ENCODE measurements at places on chromosomes 3 and 15.

DNA sequence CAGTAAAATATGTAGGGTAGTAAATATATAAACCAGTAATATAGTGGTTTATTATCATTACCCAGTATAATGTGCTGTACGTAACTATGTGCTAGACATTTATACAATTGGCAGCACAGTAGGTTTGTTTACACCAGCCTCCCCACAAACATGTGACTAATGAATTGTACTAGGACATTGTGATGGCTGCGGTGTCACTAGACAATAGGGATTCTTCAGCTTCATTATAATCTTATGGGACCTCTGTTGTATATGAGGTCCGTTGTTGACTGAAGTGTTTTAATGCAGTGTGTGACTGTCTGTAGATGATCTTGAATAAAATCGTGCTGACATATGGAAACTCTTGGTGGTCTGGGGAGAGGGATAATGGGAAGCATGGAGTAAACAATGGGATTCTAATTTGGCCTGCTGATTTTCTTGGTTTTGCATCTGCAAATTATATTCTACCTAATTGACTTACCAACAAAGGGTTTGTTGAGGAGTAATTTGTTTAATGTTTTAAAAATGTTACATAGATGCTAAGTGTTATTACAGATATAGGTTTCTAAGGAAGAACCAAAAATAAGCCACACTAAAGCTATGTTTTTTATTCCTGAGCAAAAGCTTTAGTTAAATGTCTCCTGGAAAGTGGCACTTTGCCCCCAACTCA lies 496.5 kb upstream of the TBL1XR1 start:
- DNase-seq = no peak

DNA sequence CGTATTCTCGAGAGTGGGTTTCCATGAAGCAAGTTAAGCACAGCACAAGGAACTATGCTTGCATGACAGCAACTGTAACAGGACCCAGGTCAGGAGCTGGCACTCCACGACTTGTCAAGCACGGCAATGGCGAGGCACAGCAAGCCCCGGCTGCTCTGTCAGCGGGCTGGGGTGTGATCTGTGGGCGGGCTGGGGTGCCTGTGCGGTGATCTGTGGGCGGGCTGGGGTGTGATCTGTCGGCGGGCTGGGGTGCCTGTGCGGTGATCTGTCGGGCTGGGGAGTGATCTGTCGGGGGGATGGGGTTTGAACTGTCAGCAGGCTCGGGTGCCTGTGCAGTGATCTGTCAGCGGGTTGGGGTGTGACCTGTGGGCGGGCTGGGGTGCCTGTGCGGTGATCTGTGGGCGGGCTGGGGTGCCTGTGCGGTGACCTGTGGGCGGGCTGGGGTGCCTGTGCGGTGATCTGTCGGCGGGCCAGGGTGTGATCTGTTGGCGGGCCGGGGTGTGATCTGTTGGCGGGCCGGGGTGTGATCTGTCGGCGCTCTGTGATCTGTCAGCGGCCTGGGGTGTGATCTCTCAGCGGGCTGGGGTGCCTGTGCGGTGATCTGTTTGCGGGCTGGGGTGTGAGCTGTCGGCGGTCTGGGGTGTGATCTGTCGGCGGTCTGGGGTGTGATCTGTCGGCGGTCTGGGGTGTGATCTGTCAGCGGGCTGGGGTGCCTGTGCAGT lies 205.7 kb downstream of the XXYLT1 start:
- DNase-seq = no peak

- no peak for DNase-seq
Measured at GRCh38 chr3:86772699-86773098, 218.2 kb downstream of the VGLL3 start.

GRCh38 chr3:184481984-184482671 lies 79.5 kb upstream of the EPHB3 start:
- DNase-seq = no peak

DNA sequence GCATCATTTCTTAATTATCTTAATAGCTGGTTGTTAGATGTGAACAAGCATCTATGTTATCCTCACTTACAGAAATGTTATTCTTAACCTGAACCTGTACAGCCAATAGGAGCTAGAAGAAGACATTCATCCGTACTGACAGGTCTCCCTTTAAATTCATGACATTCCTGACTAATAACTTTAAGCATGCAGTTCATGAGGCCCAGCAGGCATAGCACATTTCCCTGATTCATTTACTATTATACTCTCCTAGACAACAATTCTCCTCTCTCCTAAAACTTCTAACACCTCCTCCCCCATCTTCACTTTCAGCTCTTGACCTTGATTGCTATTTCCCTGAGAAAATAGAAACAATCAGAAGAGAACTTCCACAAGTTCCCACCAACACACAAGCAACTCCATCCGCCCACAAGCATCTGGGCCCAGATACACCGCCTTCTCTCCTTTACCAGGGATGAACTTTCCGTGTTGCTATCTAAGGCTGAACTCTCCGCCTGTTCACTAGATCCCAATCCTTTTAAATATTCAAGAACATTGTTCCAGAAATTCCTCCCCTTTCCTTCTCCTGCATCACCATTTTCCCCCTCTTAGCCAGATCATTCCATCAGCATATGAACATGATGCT lies 62.9 kb upstream of the SPRED1 start:
- no peak for DNase-seq

DNA sequence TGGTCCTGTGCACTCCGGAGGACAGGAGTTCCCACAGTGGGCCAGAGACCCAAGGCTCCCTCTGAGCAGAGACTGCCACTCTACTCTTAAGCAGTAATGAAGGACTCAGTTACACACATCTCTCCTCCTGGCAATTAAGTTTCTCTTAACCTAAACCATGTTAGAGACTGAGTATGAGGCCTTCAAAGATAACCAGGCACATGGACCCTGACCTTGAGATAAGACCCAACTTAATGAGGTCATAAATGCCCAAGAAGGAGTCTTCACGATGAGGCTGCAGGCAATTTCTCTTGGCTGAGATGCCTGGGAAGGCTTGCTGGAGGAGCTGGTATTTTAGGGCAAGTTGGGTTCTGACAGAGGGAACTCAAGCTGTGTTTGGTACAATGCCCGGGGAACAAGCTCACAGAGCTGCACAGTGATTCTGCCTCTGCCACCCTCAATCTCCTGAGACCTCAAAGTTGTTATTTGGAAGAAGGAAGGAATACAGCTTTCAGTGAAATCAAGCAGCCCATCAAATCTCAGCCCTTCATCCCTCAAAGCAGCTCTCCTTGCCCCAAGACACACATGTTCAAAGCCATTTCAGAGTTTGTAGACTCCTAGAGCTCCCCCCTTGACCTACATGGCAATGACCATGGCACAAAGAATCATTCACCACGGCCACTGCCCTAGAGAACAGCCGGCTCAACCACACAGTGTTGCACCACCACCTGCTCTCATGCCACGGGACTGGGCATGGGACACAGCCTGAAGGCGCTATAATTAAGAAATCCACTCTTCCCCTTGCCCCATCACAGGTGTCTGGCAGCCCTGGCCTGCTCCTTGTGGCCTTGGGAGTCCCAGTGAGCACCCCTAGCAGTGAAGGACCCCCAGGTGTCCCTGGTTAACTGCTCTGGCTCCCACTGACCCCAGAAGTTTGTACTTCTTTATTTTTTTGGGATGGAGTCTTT lies 7.1 kb downstream of the RMDN3 start:
- DNase-seq = no peak

- DNase-seq = no peak
Measured at GRCh38 chr3:81349816-81350340, 411.6 kb downstream of the GBE1 start.

GRCh38 chr15:65300924-65301441 lies 3.5 kb upstream of the RNU5B-1 start:
- DNase-seq = no peak

- DNase-seq = no peak
Measured at GRCh38 chr3:54243056-54243931, 120.9 kb downstream of the CACNA2D3 start.

GRCh38 chr15:97747342-97747741 lies 213.2 kb upstream of the ARRDC4 start:
- DNase-seq = no peak

GRCh38 chr3:39143051-39143885 lies 10.1 kb downstream of the CSRNP1 start:
- no peak for DNase-seq

DNA sequence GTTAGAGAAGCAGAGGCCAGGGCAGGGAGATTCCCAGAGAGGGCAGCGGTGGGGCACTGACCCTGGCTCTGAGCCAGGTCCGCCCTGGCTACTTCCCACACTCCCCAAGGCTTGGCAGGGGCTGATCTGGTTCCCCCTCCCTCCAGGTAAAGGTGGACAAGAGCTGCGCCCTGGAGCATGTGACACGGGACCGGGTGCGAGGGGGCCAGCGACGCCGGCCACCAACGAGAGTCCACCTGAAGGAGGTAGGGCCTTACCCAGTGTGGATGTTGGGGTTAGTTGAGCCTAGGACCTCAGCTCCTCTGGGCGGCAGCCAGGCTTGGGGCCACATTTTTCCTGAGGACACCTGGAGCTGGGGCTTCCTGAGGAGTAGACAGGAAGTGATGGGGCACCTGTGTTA lies 19.6 kb downstream of the PLEKHO2 start:
- no peak for DNase-seq

GRCh38 chr3:8446845-8447244 lies 54.8 kb upstream of the LMCD1 start:
- DNase-seq = no peak

GRCh38 chr3:14839236-14839635 lies 20.5 kb downstream of the FGD5 start:
- no peak for DNase-seq

- no peak for DNase-seq
Measured at GRCh38 chr15:98758224-98758623, 109.9 kb downstream of the IGF1R start.

DNA sequence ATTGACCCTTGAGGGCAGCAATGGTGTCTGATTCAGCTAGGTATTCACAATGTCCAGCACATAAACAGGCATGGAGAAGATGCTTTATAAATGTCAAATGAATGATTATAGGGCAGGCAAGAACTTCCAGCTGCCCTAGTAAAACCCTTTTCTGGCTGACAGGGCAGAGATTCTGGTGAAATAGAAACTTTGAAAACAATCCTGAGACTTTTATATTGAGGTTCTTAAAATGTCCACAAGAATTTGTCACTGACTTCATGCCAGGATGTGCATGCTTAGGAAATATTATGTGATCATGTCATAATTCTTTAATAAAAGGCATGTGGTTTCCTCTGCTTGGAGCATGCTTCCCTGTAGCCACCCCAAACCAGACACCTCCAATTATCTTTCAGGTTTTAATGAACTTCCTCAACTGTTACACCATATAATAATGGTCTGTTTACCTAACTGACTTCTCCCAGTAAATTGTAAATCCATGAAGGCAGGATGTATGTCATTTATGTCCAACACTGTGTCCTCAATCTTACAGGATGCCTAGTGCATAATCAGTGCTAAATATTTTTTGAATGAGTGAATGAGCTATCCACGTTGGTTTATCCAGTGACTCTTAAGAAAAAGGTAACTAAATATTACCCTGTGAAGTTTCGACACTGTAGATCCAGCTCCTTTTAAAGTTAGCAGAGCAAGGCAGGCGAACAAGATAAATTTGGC lies 43.4 kb upstream of the CLRN1 start:
- no peak for DNase-seq

GRCh38 chr3:139323146-139323545 lies 20.7 kb upstream of the MRPS22 start:
- no peak for DNase-seq

DNA sequence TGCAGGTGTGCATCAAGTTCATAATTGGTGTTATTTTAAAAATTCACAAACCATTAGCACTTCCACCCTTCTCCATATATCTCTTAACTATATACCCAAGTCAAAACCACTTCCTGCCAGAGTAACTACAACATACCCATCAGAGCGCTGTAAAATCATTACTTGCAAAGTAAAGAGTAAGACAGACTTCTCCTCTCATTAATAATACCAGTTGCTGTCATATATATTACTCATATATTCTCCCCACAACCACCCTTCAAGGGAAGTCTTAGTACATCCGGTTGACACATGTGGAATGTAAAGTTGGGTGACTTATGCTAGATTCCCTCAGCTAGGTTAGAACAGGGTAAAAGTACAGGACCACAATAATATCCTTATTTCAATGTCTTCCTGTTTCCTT lies 5.6 kb downstream of the TERC start:
- no peak for DNase-seq

DNA sequence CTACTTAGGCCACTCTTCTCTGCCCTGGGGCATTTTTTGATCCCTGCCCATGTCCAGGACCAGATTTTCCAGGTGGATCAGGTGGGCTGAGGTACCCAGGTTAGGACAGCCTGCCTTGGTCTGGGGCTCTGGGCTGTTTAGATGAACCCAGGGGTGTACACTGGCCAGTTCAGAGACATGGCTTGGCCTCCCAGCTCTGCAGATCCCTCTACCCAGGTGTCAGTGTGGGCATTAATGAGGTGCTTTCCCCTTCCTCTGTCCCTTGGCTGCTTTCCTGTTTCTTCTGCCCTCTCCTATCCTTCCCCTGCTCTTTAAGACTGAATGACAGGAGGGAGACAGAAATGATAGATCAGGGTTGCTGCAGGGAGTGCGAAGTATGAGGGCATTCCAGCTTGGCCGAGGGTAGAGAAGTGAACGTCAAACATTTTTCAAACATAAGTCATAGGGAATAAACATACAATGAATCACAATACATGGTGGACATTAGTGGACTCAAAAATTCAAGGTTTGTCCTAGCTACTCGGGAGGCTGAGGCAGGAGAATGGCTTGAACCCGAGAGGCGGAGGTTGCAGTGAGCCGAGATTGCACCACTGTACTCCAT lies 30.5 kb downstream of the RTP1 start:
- DNase-seq = no peak

DNA sequence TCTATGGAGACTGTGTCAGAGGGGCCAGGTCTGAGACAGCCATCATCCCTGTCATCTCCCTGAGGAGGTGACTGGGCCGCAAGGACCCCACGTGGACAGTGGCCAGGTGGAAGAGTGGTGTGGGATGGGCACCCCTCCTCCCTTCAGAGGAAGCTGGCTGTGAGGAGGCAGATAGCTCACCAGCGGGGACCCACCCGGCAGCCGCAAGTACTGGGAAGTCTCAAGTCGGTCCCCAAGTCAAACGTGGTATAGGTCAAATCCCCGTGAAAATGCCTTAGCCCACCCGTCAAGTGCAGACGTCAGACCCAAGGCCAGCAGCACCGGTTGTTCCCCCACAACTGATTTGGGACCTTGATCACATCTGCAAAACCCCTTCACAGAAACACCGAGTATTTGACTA lies 12.3 kb upstream of the KLF13 start:
- no peak for DNase-seq

DNA sequence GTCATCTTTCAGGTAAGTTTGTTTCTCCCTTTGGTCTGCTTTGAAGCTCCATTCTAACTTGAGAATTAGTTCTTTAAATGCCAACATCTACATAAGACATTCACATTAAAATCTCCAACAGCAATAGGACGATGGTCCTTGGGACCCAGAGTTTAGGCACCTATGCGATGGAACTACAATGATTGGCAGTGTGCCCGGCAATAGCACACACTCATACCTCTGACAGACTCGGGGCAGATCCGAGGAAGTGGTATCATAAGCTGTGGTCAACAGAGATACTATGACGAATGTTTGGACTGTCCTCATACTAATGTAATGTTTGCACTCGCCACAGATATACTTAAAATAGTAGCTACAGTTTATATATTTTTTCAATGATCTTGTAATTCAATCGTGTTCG lies 34.2 kb upstream of the NR2F2 start:
- no peak for DNase-seq
